BJ (cell line): ENCODE measurements at places on chromosomes 4 and X.

DNA sequence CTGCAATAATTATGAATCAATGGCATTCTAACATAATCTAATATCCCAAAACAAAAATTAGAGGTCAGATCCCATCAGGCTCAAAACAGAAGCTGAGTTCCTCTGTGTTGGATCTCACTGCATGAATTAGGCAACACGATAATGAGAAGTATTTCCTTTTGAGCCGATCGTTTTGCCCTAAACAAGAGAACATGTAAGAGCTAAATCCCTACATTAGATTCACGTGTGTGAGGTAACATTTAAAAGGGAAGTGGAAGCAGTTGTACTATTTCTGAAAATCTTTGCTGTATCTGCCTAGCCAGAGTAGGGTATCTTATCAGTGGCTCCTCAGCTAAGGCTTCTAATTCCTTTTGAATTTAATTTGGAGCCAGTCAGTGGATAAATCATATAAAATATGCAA lies 115.6 kb downstream of the C4orf51 start:
- no peak for DNase-seq

GRCh38 chrX:31199056-31199839 lies 127.4 kb upstream of the FTHL17 start:
- peak; percentile 51 for DNase-seq

- no peak for DNase-seq
These were observed 75.8 kb upstream of the SOD3 start for GRCh38 chr4:24719615-24720014.

- no peak for DNase-seq
These were observed 13.1 kb upstream of the PRDM8 start for GRCh38 chr4:80184053-80184824.

- no peak for DNase-seq
These were observed 50.0 kb downstream of the COX18 start for GRCh38 chr4:73019462-73020047.

- DNase-seq, result no peak
These were observed 5.5 kb upstream of the HSPA4L start for GRCh38 chr4:127776620-127777019.

DNA sequence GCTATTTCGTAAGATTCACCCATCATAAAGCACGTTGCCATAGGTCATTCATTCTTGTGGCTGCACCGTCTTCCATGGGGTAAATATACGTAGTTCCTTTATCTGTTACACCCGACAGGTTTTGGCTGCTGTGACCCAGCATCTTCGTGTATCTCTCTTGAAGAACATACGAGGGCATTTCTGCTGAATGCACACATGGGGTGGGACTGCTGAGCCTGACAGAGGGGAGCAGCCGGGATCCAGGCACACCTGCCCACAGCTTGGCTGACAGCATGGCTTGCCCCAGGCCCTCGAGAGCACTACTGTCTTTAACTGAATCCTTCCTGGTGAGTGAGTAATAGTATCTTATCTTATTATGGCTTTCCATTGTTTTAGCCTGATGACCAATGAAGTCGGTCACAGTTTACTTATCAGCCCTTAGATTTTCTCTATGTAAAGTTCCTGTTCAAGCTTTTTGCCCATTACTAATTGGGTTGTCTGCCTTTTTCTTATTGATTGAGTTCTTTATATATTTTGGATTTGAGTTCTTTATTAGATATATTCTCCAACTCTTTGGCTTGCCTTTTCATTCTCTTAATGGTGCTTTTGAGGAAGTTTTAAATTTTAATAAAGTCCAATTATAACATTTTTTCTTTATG lies 45.0 kb upstream of the MXD4 start:
- DNase-seq, result no peak

DNA sequence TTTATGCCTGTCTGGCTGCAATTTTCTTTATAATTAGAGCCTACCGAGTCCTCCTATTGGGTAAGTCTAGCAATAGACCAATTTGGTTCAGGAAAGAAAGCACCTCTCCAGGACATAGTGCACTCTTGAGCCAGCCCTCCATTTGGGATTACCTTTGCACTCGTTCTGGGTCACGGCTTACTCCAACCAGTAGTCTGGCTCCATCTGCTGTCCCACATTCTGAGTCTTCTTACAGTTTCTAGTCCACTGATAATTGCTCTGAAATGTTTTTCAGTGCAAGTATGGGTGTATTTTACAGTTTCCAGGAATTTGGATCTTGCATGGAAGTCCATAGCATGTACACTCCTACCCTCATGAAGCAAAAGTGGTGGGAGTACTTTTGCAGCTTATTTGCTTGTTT lies 34.8 kb upstream of the USP51 start:
- no peak for DNase-seq

- no peak for DNase-seq
These were observed 263.6 kb downstream of the PTTG2 start for GRCh38 chr4:38223782-38224236.

DNA sequence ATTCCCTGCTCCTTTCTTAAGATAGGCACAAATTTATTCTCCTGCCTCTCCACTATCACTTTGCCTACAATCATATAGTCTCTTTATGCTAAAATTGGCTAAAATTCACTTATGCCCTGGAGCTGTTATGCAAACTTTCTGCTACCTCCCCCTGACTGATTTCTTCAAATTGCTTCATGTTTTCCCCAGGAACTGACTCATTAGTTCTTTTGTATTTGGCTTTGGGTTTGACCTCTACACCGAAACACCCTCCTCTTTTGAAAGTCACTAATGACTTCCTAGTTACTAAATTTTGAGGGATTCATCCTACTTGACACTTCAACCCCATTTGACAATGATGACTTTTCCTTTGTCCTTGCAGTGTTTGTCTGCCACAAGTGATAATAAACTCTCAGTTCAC lies 222.6 kb downstream of the NDST4 start:
- DNase-seq, result no peak

DNA sequence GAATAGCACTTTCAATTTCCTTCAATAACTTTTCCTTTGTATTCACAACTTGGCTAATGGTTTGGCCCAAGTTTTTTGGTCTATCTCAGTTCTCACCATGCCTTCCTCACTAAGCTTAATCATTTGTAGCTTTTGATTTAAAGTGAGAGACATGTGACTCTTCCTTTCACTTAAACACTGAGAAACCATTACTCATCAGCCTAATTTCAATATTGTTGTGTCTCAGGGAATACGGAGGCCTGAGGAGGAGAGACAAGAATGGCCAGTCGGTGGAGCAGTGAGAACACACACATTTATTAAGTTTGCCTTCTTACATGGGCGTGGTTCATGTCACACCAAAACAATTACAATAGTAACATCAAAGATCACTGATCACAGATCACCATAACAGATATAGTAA lies 56.7 kb downstream of the TSPAN5 start:
- DNase-seq, result no peak

DNA sequence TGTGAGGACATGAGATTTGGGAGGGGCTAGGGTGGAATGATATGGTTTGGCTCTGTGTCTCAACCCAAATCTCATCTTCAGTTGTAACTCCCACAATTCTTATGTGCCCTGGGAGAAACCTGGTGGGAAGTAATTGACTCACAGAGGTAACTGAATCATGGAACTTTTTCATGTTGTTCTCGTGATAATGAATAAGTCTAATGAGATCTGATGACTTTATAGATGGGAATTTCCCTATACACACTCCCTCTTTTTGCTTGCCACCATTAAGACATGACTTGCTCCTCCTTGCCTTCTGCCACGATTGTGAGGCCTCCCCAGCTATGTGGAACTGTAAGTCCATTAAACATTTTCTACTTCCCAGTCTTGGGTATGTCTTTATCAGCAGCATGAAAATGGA lies 253.2 kb upstream of the GK2 start:
- no peak for DNase-seq

DNA sequence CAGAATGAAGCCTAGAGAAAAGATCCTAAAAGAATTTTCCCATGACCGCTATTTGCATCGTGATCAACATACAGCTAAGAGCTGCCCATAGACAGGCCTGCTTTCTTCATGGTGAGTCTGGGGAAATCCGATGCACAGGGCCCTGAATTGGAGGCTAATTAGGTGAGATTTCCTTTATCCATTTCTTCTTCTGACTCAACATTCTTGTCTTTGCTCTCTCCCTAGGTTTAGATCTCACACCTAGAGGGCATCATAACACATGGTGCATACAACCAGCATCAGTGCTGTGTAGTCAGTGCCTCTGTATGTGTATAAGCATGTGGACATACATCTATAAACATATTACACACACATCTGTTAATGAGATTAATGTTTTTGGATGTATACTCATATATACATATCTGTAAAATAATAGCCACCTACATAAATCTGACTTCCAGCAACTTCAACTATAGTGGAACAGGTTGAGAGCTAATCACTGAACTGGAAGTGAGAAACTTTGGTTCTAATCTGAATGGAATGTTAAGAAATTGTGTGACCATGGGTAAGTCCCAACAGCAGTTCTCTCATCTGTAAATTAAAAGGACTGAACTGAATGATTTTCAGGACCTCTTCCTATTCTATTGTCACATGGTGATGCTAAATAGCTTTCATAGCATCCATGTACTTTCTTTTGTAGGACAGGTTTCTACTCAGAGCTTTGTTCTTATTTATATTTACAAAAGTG lies 17.5 kb downstream of the GATB start:
- no peak for DNase-seq

DNA sequence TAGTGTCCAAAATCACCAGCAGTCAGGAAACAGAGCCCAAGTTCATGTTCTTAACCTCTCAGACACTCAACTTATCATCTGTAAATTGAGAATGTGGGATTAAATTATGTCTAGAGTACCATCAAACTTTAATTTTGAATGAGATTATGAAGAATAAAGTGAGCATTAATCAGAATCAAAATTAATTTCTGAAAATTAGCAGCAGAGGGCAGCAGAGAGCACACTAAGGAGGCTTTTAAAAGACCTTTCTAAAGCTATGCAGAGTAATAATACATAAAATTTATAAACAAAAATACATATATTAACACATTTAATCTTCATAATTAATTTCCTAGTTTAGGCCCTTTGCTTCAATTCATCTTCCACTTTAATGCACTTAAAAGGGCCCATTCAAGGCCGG lies 7.1 kb downstream of the TASL start:
- DNase-seq, result no peak
